Right cardiac atrium (tissue), 5 donors: ENCODE measurements at places on chromosomes 11 and 22. TPM values are rescaled to one million over a fixed set of nuclear protein-coding genes. Genes with fewer than 3 reads are reported as not detected.

DNA sequence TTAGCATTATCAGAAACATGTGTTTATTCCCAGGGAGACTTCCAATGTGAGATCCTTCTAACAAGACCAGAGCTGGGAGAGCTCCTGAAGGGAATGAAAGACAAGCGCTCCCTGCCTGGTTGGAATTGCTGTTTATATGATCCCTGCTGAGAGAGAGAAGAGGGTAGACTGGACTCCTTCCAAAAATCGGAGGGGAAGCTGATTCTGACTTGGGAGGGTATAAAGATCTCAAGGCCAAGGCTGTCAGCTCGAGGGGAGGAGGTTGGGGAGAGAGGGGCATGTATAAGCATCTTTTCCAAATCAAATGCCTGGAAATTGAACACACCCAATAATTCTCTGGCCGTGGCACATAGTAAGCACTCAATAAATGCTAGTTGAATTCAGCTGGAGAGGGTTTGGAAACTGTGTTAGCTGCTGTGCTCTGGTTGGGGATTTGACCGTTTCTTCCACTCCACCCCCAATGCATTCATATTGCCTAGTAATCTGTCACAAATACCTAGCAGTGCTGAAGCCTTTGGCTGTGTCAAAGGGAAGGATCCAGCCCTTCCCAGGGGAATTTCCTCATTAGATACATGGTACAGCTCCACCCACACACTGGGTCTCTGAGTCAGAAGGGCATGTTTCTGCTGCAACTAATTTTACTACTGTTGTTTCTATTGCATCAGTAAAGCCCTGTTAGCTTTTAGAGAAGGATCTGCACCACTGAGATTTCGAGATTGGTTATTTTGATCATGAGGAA, 61.5 kb downstream of the CACNG2 start:
- no peak for DNase-seq

DNA sequence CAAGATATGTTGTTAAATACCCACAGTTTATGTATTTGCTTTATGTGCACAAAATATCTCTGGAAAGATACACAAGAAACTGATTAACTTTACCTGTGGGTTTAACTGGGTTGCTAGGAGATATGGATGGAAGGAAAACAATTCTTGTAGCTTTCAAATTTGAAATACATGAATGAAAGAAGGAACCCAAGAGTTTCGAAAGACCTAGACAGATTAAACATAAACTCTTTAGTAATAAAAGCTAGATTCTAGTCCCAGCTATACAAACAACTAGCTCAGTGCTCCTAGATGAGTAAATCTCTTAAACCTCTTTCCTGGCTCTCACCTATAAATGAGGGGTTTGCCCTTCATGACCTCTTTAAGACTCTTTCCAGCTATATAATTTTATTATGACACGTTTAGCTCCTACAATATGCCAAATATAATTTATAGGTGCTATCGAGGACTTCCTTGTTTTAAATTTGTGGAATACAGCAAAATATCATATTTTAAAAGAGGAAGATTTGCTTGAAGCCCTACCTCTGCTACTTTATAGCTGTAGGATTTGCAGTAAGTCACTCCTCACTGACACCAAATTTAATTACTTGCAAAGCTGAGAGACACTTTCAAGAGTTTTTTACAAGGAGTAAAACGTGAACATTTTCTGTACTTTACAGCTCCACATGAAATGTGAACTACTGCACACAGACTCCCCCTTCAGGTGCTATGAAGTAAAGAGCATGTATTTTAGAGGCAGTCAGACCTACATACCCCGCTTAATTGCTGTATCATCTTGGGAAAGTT, 50.7 kb downstream of the RRAS2 start:
- no peak for DNase-seq

DNA sequence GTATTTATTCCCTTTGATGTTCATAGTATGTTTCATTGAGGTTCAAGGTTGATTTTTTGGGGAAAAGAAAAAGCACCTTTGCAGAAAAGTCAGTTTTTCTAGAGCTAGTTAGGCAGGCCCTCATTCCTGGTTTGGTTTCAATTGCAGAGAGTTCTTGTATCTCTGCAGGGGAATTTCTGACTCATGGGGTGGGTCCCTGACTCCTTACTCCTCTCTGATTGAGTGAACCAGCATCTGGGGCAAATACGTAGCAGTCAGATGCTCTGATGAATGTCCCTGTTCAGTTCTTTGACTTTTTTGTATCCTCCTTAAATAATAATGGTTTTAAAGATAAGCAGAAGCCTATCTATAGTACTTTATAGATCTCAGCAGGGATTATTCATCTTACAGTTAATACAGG, 7.7 kb upstream of the NCR3LG1 start:
- no peak for DNase-seq

The OR51I1 gene
- not detected for total RNA-seq

- peak; percentile 47 for DNase-seq
These were observed 1.7 kb downstream of the TOM1 start for GRCh38 chr22:35301372-35301874.

The IRAG1 gene
- 11.8 TPM for total RNA-seq

GRCh38 chr11:43933608-43934551, 8.6 kb upstream of the C11orf96 start:
- peak; percentile 73 for DNase-seq

The GDPD4 gene
- 0.69 TPM for total RNA-seq

DNA sequence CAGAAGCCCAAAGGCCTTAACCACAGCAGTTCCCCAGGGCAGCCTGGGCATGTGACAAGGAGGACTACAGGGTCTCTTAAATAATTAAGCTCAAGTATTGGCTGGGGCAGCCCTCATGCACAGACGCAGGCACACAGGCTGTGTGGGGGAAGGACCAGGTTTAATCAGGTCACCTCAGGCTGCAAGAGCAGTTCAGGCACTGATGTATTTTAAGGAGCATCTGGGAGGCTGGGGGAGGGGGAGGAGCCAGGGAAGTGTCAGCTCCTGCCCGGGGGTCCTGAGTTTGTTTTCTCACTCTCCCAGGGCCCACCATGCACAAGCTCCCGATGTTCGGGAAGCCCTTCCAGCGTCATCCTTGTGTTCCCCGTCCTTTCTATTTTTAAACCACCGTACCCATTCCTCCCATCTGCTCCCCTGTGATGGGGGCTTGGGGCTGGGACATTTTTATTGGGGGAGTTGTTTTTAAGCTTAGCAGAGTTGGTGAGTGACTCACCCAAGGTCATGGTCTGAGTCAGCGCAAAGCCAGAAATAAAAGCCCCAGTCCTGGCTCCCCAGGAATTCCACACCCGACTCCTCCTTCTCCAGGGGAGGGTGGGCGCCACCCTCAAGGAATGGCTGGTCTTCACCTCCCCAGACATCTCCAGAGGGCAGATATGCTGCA, 2.4 kb downstream of the CSDC2 start:
- no peak for DNase-seq

The ANGPTL5 gene
- 1.3 TPM for total RNA-seq

- no peak for DNase-seq
These were observed 36.5 kb upstream of the TTC12 start for GRCh38 chr11:113277907-113278306.

The CASP4 gene
- 18.6 TPM for total RNA-seq

GRCh38 chr11:15073361-15074205, at the start of gene CALCB:
TSS of gene CALCB (plus strand) at chr11:15073593. CDS start at chr11:15074719, 1,126 bp downstream.
- DNase-seq = peak; percentile 63

- no peak for DNase-seq
These were observed 27.8 kb downstream of the FCHSD2 start for GRCh38 chr11:73114110-73114834.

The KLHDC7B gene
- 0.09 TPM for total RNA-seq

- no peak for DNase-seq
These were observed 193.1 kb downstream of the IGLL1 start for GRCh38 chr22:23386822-23387580.

The PHF21B gene
- 1.4 TPM for total RNA-seq

The PKDREJ gene
- total RNA-seq = 0.12 TPM

- no peak for DNase-seq
These were observed 48.0 kb downstream of the RCN1 start for GRCh38 chr11:32138902-32139301.

The CDC42BPG gene
- total RNA-seq = 2.3 TPM

DNA sequence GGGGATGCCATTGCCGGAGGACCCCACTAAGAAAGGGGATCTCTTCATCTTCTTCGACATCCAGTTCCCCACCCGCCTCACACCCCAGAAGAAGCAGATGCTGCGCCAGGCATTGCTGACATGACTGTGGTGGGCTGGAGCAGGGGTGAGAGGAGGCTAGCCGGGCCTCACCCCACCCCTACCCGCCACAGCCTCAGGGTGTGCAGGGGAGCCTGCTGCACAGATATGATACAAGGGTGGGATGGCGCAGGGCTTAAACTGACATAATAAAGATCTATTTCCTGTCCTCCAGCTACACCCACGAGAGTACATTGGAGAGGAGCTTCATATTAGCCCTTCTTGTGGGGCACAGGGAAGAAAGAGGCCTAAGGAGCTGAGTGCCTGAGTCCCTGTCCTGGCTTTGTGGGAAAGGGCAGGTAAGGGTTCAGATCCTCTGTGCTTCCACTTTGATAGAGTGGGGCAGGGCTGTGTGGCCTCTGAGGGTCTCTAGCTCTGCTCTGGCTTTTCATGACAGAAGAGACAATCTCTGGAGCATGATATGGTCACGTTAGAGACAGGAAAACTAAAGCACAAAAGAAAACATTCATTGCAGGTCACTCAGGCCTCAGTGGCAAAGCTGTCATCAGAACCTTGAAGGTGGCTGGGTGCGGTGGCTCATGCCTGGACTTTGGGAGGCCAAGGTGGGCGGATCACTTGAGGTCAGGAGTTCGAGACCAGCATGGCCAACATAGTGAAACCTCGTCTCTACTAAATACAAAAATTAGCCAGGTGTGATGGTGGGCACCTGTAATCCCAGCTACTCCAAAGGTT, 12.4 kb downstream of the UCP2 start:
- no peak for DNase-seq

DNA sequence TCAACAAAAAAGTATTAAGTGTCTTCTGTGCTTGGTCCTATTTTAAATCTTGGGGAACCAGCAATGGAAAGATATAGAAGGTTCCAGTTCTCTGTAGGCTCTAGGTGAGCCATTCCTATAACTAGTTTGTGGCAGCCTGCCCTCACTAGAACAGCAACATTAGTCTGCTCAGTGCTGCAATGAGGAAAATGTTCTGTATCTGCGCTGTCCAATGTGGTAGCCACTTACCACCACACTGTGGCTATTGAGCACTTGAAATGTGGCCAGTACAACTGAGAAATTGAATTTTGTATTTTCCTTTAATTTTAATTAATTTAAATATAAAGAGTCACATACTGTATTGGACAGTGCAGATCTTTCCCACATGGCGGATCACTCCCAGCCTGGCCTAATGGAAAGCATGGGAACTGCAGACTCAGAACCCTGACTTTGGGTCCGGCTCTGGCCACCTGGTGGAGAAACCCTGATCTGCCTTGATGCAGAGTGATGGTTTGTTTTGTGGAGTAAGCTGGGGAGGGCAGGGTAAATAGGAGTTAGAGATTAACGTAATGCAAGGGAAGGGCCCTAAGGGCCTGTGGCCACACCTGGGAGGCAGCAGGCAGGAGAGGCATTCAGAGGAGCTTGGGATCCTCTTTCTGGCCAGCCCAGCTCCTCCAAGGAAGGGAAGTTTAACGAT, 101.0 kb downstream of the ME3 start:
- DNase-seq = no peak

DNA sequence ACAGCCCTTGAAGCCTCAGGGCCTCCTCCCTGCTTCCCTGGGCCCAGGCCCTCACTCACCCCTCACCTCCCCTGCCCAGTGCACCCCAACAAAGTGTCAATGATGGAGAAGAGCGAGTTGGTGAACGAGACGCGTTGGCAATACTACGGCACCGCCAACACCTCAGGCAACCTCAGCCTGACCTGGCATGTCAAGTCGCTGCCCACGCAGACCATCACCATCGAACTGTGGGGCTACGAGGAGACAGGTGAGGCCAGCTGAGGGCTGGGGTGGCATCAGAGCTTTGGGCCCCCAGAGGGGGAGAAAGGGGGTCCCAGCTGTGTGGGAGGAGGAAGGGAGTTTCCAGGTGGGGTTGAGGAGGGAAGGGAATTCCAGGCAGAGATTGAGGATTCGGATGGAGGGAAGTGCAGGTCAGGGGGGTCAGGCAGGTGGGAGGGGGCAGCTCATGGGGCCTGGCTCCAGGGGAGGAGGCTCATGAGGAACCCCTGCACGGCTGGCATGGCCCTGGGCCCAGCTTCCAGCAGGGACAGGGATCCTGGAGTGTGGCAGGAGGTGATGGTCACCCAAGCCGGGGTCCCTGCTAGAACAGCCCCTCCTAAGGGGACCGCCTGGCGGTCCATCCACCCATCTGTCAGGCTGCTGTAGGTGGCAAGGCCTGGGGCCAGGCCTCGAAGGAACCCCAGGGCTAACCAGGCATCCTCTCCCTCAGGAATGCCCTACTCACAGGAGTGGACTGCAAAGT, 2.9 kb downstream of the SUSD2 start:
- DNase-seq = no peak

GRCh38 chr11:35101223-35101622, 37.7 kb upstream of the CD44 start:
- DNase-seq = no peak

The MAPK8IP2 gene
- 0.47 TPM for total RNA-seq

- peak; percentile 90 for DNase-seq
These were observed 48.5 kb downstream of the APOL1 start for GRCh38 chr22:36301384-36301828.

- DNase-seq = no peak
These were observed 162.4 kb downstream of the SOX6 start for GRCh38 chr11:16193897-16194381.

The HOATZ gene
- not detected for total RNA-seq

GRCh38 chr11:84922836-84923235, 704.3 kb downstream of the DLG2 start:
- peak; percentile 39 for DNase-seq

GRCh38 chr11:16299884-16300782, 56.2 kb downstream of the SOX6 start:
- DNase-seq = no peak

The TPH1 gene
- total RNA-seq = 0.31 TPM

- no peak for DNase-seq
These were observed 507.6 kb upstream of the LARGE1 start for GRCh38 chr22:34427841-34428240.

The PGA5 gene
- 3.4 TPM for total RNA-seq

- no peak for DNase-seq
These were observed 27.5 kb downstream of the OSBPL5 start for GRCh38 chr11:3137486-3138177.

DNA sequence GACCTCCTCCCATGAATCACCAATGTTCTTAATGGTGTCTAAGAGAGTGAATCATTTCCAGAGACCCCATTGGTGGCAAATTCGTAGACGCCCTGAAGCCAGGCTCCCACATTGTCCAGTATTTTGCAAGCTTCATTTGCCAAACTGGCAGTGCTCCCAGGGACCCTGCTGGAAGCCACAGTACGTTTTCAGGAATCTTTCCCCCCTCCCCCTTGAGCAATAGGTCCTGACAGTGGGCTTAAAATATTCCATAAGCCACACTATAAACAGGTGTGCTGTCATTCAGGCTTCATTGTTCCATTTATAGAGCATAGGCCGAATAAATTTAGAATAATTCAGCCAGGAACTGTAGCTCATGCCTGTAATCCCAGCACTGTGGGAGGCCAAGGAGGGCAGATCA, 125.3 kb downstream of the MORC2 start:
- DNase-seq = no peak

GRCh38 chr22:44603767-44604166, 98.2 kb upstream of the PRR5 start:
- DNase-seq = no peak
